ENCODE measurements at places on chromosomes 11 and 22. TPM values are rescaled to one million over a fixed set of nuclear protein-coding genes. Genes with fewer than 3 reads are reported as not detected.

Gene BRSK2
- 3.0 TPM for total RNA-seq

Gene HBB
- not detected for total RNA-seq

Gene UCP2
- 25.9 TPM for total RNA-seq

Gene FOSL1
- 0.21 TPM for total RNA-seq

Gene NUDT8
- total RNA-seq: 24.3 TPM

DNA sequence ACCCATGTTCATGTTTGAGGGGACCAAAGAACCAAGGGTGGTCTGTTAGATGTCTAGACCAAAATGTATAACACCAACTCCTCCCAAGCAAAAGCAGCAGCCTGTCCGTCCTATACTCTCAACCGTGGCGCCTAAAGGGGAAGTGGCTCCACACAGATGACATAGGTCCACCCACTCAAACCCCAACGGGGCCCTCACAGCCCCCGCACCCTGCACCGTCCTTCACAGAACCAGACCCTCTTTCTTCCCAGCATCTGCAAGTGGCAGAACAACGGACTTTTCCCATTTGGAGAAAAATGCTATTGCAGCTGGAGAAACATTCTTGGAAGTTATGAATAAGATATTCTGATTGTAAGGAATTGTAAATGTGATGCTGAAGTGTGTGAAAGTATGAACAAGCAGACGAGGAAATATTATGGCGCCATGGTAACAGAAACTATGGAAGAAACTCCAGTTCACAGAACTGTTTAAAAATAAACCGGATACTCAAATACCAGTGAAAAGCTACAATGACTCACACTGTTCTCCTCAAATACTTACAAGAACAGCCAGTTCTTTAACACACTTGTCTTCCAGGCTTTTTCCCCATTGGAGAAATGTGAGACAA is 76.5 kb upstream of the ARFGAP3 start:
- DNase-seq: peak; percentile 93

- DNase-seq: no peak
These were observed 6.9 kb downstream of the FTH1 start for GRCh38 chr11:61960532-61960931.

- no peak for DNase-seq
These were observed 23.7 kb upstream of the BID start for GRCh38 chr22:17797721-17798559.

GRCh38 chr11:691710-692590 is 3.1 kb downstream of the DEAF1 start:
- DNase-seq: no peak

DNA sequence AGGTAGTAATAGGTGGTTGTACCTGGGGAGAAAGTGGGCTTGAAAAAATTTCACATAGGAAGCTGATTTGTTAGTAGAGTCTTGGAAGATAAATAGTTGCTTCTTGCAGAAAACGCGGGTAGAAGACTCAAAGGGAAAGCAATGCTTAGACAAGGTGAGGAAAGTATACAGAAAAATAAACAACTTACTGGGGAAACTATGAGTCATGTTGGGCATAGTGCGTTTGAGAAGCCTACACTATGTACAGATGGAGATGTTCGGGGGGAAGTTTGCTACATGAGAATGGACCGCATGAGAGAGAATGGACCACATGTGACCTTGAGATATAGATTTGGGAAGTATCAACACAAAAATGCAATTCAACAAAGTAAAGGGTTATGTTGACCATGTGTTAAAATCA is 86.7 kb upstream of the DDI1 start:
- no peak for DNase-seq

- no peak for DNase-seq
These were observed 103.6 kb upstream of the VPREB1 start for GRCh38 chr22:22141031-22141430.

GRCh38 chr22:35519306-35520000 is 21.2 kb upstream of the RASD2 start:
- no peak for DNase-seq

All from cardiac muscle cell (in vitro differentiated cells and primary cell).